Naive thymus-derived CD4-positive, alpha-beta T cell (primary cell): ENCODE measurements at places on chromosomes 3 and 15.

- peak; percentile 90 for DNase-seq
Measured at GRCh38 chr3:72847751-72848702, at the start of gene SHQ1. Gene SHQ1, minus strand, starts transcription at chr3:72848445. Its CDS starts 105 bp downstream, at chr3:72848340.

DNA sequence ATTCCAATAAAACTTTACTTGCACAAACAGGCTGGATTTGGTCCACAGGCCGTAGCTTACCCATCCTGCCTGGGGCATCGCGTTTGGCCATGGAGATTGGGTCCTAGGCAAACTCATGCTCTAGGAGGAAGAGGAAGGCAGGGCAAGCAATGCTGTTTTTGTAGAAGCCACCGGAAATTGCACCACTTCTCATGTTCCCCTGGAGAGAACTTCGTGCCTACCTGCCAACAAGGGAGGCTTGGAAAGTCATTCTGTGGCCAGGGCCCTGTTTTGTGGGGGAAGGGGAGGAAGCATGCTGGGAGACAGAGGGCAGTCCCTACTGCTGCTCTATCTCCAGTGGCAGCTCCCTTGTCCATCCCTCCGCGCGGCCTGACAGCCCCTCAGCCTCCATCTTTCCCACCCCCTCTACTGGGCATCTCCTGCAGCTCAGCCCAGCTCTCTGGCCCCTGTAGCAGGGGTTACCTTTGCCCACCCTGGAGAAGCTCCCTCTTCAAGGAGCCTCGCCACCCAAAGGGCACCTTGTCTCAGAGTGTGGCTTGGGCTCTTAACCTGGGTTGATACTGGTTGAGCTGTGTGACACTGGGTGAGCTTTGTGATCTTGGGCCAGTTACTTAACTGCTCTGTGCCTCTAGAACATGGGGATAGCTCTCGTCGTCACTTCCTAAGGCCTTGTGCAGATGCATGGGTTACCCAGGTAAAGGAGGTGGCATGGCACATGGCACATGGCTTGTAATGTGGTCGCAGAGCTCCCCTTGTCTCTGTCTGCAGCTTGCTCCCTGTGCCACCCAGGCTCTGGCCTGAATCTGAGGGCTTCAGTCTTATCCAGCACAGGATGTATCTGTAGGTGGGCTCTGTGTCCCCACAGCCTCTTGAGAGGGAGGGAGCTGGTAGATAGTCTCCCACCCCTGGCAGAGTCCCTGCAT is 6.1 kb downstream of the ABTB1 start:
- DNase-seq, result no peak

- no peak for DNase-seq
Measured at GRCh38 chr3:130619196-130619595, 102.2 kb downstream of the COL6A6 start.

- DNase-seq, result no peak
Measured at GRCh38 chr3:65101450-65101849, 413.6 kb upstream of the ADAMTS9 start.

- DNase-seq, result no peak
Measured at GRCh38 chr3:126083511-126083912, 412 bp downstream of the SLC41A3 start.

DNA sequence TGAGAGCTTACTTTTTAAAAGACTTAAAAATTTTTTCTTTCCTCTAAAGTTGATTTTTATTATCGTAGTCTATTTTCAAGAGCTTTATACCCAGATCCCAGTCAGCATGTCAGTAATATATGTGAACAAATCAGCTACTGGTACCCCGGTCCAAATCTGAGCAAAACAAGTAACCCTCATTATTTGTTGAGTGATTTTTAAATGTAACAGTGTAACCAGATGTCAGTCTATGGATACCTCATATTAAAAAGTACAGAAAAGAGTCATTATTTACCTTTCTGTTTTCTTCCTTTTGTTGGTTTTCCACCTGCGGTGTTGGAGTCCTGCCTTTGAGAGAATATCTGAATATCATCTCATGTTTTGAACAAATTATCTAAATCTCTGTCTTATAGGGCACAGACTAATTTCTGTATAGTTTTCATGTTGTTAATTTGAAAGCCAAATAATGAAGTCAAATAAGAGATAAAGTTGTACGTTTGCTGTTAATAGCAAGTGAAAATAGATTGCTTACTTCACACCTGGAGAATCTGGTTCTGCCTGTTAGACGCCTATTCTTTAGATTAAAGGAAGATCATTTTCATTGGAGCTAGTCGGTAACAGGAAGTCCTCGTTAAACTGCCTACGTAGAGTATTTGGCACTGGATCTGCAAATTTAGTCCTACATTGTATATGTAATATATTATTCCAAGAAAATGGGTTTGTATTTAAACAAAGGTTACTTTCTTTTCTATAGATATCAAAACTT is at the start of gene STX19:
Gene STX19 (minus strand): TSS at position 505 of the 745 bp plus-strand sequence. CDS start 13,328 bp downstream, outside the sequence.
- no peak for DNase-seq

DNA sequence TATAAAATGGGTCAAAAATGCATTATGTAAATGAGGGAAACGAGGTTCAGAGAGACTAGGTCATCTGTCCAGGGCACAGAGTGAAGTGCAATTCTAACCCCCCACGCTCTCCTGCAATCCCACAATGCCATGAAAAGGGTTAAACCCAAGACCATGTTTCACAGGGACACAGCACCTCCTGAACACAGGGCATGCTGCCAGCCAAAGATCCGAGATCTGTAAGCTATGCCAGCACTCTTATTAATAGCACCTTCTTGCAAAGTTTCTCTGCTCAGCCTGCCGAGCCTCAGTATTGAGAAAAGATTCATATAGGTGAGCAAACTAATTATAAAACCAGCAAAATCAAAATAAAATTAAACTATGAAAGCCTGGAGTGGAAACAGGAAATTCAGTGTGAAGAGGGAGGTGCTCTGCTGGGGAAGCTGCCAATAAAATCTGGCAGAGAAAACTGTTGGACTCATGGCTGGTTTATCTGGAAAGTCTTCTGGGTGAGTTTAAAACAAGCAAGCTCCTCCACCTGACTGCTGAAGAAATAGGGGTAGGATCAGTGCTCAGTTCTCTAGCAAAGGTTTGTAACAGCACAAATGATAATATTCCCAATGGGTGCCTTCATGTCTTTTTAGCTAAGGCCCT is 50.3 kb downstream of the LRIG1 start:
- DNase-seq, result no peak

- DNase-seq, result no peak
Measured at GRCh38 chr3:108500728-108501127, 9.7 kb downstream of the MYH15 start.

- DNase-seq, result no peak
Measured at GRCh38 chr3:190617185-190617584, 103.3 kb downstream of the IL1RAP start.

- no peak for DNase-seq
Measured at GRCh38 chr3:9238276-9238675, 11.2 kb downstream of the SRGAP3 start.

DNA sequence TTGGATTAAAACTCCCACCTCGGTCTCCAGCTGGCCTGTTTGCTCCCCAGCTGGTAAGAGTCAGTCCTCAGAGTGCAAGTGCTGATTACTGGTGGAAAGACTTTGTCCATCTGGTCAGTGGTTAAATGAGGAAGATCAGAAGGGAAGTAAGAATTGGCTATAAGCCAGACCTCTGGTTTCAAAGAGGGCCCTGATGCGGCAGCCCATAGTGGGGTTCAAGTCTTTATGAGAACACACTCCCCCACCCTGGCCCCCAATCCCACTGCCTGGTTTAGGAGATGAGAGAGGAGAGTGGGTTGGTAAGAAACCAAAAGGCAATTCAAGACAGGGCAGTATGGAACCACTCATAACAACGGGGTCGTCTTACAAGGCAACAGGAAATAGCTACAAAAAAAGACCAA is 65.0 kb downstream of the FRMD4B start:
- DNase-seq, result no peak

DNA sequence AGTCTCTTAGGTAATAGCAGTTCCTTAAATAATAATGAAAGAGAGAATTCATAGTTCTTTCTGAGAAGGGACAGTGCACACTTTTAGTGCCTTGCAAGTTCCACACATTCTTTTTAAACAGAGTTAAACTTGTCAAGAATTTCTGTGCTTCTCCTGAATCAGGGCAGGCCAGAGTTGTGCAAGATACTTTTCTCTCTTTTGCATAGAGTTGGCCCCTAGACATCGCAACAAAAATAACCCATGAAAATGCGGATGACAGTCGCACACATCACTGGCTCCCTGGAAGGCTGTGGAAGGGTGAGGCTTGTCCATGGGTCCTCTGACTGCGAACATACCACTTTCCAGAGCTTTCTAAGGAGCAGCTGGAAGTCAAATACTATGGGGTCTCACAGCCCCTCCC is 40.1 kb downstream of the FBLN2 start:
- DNase-seq, result no peak

DNA sequence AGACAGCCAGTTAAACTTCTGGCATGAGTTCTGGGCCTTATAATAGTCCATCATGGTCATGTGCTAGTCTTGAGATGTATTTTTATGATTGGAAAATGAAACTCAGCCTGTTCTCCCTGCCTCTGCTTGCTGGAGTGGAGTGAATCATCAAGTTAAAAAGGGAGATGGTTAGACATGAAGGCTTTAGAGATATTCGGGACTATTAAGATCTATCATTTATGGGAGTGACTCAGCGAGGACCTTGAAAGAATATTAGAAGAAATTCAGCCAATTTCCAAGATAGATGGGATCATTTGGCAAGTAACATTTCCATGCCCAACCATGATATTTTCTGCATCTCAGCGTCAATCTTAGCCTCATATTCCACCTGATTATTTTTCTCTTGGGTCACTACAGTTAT is 79.8 kb downstream of the AGBL1 start:
- no peak for DNase-seq

DNA sequence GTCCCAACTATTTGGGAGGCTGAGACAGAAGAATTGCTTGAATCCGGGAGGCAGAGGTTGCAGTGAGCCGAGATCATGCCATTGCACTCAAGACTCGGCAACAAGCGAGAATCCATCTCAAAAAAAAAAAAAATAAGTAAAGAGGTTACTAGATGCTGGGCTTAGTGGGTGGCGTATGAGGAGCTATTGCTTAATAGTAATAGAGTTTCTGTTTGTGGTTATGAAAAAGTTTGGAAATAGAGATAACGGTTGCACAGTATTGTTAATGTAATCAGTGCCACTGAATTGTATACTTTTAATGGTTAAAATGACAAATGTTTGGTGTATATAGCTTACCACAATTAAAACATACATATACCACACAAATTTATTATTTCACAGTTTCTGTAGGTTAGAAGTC is 14.7 kb upstream of the HHATL start:
- DNase-seq, result no peak

DNA sequence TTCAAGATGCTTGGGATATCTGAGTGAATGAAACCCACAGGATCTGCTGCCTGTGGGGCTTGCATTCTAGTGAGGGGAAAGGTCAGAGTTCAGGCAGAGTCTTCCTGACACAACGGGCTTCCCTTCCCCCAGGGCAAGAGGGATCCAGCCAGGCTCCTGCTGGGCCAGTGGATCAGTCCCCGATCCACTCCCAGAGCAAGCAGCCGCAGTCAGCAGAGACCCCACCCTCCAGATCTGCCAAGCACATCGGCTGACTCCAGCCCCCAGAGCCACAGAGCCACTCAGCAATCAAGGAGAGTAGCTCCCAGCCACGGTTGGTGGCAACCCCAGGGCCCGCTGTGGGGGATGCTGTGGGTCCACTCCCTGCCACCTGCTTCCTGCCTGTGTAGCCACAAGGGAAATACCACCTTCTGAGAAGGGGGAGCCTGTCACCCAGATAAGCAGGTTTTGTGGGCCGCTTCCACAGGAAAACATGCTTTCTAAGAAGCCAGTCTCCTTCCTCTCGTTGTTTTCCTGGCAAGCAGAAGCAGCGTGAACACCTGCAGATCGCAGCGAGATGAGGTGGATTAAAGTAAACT is 44.9 kb downstream of the CPN2 start:
- DNase-seq, result peak; percentile 70

GRCh38 chr3:25558796-25559195 is 105.9 kb downstream of the TOP2B start:
- DNase-seq, result no peak

DNA sequence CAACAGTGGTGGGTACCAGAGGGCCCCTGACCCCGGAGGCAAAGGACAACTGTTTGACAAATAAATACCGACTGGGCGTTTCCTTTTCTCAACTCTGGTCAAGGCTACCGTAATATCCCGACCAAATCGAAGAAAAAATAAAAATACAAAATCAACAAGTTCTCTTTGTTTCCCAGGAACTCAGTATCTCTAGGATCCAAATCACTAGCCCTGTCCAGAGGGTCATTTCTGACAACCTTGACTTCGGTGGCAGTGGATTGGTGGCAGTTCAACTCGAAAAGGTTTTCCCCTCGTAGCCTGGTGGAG is 456 bp upstream of the DGKG start:
- DNase-seq, result no peak

- DNase-seq, result no peak
Measured at GRCh38 chr3:13235079-13235478, 161.8 kb upstream of the IQSEC1 start.

DNA sequence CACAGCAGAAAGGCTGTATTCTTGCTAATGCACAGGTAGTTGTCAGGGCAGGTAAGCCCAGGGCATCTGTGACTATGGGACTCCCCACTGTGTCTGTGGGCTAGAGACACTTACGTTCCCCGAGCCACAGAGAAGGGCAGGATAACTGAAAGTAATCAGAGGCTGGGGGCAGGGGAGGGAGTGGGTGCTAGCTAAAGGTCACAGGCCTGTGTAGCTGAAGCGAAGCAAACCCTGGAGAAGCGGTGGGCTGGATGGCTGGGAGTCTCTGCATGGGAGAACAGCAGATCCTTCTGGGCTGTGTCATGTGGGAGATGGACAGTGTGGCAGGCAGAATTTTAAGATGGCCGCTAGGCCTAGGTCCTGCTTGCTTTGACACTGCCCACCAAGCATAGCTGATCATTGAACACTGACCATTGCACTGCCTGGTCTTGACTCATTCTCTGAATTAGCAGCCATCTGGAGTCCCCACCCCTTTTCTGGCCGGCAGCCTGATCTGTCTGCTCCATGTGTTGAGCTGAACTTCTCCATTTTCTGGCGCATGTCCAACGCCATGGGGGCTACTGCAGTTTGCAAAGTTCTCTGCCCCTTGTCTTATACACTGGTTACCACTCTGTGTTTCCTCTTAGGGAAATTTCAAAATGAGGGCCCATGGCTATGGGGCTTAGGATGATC is 110.0 kb downstream of the DGKG start:
- no peak for DNase-seq

DNA sequence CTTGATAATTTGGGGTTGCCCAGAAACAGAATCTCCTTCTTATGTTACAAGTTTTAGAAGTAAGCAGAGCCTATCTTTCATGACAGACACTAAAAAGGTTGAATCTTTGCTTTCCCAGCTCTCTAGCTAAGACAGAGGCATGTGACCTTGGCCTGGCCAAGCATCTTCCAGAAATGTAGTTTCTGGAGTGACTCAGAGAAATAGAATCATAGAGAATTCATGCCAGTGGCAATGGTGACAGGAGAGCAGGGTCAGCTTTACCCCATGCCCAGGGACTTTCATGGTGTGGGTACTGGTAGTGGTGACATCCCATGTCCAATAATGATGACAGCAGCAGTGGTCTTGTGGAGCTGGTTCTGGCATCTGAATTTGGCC is 4.0 kb upstream of the PARP6 start:
- no peak for DNase-seq

GRCh38 chr15:55991802-55992768 is 1.3 kb downstream of the NEDD4 start:
- no peak for DNase-seq

GRCh38 chr3:62955126-62955525 is 79.9 kb upstream of the CADPS start:
- DNase-seq, result no peak
